ENCODE measurements at places on chromosomes 5 and 9.
A peak's percentile ranks its signal among the peaks of the same experiment; 100 is the strongest.

DNA sequence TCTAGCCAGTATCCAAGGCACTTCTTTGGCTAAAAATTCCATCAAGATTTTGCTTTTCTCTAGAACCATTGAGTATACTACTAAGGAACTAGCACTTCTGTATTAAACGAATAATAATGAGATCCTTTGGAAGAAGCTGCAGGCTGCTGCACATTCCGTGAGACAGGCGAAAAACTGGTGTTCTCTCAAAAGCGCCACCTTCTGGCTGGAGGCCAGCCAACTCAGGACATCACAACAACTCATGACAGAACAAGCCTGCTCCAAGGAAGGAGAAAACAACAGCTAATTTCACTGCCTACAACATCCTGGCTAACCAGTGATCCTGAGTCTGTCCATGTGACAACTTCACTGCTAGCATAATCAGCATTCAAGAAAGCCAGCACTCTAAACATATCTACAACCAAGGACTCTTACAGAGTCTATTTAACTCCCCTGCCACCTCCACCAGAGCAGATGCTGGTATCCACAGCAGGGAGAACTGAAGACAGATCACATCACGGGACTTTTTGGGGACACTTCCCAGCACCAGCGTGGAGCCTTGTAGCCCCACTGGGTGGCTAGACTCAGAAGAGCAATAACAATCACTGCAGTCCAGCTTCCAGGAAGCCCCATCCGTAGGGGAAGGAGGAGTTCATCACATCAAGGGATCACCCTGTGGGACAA is 150.5 kb downstream of the YTHDC2 start:
- H3K36me3 ChIP-seq = no peaks in the 10 kb centered on the region
- no peak overlapping the region for H3K27ac ChIP-seq
- peaks cover 4% of the 10 kb centered on the region for H3K27me3 ChIP-seq
- no peaks in the 10 kb centered on the region for H3K4me1 ChIP-seq
- H3K4me3 ChIP-seq = no peak overlapping the region

- DNase-seq = peak; percentile 52
- H3K4me1 ChIP-seq = peaks cover 71% of the 10 kb centered on the region
- peaks cover 3% of the 10 kb centered on the region for H3K36me3 ChIP-seq
- H3K27ac ChIP-seq = peak overlapping the region; percentile 86
- peak overlapping the region; percentile 32 for H3K4me3 ChIP-seq
- no peaks in the 10 kb centered on the region for H3K27me3 ChIP-seq
These were observed 14.1 kb downstream of the CAPSL start for GRCh38 chr5:35924122-35924949.

- no peaks in the 10 kb centered on the region for H3K27me3 ChIP-seq
- no peak overlapping the region for H3K4me3 ChIP-seq
- no peak for DNase-seq
- H3K27ac ChIP-seq = no peak overlapping the region
- no peaks in the 10 kb centered on the region for H3K36me3 ChIP-seq
These were observed 73.6 kb downstream of the TLR4 start for GRCh38 chr9:117777823-117778222.

DNA sequence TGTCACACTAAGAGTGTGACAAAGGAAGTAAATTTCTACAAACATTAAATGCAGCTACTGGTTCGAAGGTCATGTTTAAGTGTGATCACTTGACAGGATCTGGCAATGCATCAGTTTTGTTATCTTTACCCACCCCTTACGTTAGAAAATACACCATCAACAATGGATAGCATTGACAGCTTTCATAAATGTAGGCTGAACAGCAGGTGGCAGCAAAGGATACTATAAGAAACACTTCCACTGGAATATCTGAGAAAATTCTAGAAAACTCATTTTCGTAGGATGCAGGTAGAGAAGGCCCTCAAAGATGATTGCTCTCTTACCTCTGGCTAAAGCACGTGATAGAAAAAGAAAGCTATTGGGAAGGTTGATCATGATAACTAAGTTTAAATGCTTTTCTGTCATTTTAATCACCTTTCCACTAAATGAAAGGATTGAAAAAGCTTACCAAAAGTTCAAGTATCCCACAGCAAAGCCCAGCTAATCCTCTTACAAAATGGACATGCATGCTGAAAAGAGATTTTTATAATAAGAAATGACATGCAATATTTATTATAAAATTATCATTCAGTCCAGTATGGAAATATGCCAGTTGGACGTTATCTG is 292.5 kb downstream of the PARP8 start:
- peaks cover 5% of the 10 kb centered on the region for H3K27me3 ChIP-seq
- DNase-seq = peak; percentile 36
- H3K4me3 ChIP-seq = no peak overlapping the region

GRCh38 chr9:33765411-33765810 is 29.9 kb upstream of the PRSS3 start:
- no peak overlapping the region for H3K27ac ChIP-seq
- H3K27me3 ChIP-seq = peaks cover 4% of the 10 kb centered on the region
- no peak for DNase-seq
- no peak overlapping the region for H3K4me3 ChIP-seq

DNA sequence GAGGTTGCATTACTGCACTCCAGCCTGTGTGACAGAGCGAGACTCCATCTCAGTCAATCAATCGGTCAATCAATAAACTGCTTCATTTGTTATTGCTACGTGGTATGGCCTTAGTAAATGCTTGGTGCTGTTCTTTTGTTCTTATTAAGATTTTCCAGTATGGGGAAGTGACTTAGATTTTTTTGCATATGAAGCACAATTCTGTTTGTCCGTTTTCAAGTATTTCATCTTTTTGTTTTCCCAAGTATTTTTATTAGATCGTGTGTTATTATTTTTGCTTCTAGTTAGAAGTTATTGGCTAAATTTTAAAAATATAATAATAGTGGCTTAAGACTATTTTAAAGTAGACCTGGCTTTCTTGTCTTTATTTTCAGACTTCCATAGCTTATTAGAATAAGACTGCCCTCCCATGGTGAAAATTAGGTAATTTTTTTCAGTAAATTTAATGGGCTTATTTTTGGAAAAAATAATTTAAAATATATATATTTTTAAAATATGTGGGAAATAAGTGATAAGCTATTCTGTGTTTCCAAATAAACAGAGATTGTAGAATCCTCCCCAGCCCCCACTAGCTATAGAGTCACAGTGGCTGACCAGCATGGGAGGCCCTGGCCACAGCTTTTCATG is 14.7 kb upstream of the OMD start:
- no peak overlapping the region for H3K4me3 ChIP-seq
- H3K27ac ChIP-seq = no peak overlapping the region
- no peaks in the 10 kb centered on the region for H3K4me1 ChIP-seq
- DNase-seq = no peak
- no peaks in the 10 kb centered on the region for H3K36me3 ChIP-seq
